ENCODE measurements at places on chromosomes 3 and 15.

- no peak for DNase-seq
Observed at GRCh38 chr3:136804813-136805212, 14.1 kb upstream of the SLC35G2 start.

- DNase-seq = no peak
Observed at GRCh38 chr3:190361791-190362190, 26.2 kb upstream of the CLDN16 start.

- DNase-seq = no peak
Observed at GRCh38 chr3:189143771-189144170, 28.0 kb upstream of the TPRG1 start.

GRCh38 chr3:179324270-179324754 is 1.5 kb downstream of the ZNF639 start:
- DNase-seq = no peak

DNA sequence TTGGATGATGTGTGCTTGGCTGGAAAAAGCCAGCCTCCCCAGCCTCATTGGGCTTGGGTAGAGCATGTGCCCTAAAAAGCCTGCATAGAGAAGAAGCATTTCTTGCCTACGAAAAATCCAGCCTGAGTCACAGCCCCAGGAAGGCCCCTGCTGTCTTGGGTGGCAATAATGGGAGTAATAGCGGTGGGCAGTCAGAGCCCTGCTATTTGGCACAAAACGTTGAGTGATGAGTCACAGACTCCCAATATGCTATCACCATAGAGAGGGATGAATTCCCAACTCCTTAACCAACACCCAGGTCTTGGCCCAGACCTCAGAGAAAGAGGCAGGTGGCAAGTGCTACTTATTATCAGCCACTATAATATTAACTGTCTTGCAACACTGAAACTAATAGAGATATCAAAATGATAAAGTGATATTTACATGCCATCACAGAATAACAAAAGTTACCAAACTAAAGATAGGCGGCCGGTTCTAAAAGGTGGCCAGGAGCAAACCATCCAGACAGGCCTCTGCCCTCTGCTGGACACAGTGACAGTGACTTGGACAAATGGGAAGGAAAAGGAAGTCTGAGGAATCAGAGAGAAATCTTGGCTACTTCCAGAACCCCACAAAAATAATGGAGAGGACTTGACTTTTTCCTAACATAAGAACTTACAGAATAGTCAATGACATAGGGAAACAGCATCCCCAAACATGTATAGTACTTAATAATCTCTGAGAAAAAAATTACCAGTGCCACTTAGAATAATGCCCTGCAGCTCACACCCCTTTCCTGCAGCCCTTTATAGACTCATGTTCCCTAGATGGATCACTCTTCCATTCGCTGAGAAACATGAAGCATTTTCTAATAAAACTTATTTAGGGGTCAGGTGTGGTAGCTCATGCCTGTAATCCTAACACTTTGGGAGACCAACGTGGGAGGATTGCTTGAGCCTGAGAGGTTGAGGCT is 51.9 kb upstream of the MUC13 start:
- DNase-seq = no peak
